Adipocyte (in vitro differentiated cells): ENCODE measurements at places on chromosomes 7 and 10.

DNA sequence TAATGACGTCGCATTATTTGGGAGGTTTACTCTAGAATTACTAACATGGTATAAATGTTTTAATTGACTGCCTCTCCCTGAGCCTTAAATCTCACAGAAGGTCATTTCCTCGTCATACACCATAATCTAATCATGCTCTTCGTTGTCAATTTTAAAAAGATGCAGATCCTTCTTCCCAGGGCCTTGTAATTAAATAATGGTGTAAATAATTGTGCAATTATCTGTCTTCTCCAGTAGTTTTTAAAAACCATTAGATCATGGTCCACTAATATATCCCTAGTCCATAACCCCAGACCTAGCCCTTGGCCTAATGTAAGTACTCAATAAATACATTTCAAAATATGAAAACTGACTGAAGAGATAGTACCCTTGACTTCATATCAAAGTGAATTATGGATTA, 181.5 kb upstream of the GNAI1 start:
- DNase-seq = no peak

DNA sequence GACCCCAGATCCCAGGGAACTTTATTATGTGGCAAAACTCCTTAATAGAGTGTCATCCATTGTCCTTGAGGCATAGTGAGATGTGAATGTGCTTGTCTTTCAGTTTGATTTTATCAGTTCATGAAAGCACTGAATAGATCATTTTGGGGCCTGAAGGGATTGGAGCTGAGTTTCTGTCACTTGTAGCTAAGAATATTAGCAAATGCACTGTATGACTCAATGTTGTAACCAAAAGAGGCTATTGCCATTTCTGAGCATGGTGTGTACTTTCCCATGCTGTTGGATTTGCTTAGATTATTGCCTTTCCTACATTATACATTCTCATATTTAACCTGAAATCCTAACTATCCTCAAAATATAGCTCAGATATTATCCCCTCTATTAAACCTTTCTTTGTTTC, 130.4 kb downstream of the PRKG1 start:
- no peak for DNase-seq

DNA sequence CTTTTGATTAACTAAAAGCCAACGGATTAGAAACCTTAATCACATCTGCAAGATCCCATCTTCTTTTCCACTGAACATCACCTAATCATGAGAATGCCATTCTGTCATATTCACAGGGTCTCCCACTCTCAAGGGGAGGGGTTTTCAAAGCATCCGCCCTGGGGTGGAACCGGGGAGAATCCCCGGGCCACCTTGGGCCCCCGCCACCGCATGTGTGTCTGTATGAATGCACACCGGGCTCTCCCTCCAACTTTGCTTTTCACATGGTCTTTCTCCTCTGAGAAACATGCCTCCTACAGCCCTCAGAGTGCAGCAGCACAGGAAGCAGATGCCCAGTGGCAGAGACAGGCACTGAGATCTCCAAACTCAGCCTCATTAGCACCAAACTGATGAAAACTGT, 233.2 kb upstream of the PPP2R2D start:
- no peak for DNase-seq

- DNase-seq = no peak
These were observed 37.1 kb downstream of the ELMO1 start for GRCh38 chr7:37411444-37412034.

GRCh38 chr10:3951993-3952392, 167.0 kb upstream of the KLF6 start:
- no peak for DNase-seq

GRCh38 chr10:118835682-118836326, 81.0 kb upstream of the CACUL1 start:
- DNase-seq = no peak

DNA sequence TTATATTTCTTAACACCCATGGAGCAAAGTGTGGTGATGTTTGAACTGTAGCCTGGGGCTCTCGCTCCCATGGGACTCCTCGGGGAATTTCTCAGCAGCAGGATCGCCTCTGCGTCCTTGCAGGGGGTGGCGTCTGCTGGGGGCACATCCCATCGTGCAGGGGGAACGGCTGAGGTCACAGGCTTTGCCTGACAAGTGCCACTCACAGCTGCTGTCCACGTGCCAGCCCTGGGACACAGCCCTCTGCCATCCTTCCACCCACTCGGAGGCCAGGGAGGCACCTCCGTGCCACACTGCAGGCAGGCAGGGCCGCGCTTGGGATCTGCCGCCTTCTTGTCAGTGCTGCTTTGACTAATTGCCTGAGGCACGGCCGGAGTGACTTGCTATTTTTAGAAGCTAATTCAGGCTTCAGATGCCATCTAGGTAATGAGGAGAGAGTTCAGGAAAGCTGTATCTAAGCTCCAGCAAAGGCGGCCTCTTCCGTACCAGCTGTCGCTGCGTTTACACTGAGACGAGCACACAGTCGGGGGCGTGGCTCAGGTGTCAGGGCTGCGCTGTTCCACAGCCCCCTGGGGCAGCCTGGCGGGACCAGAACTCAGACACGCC, 45.7 kb downstream of the PITRM1 start:
- DNase-seq = peak; percentile 2

- DNase-seq = peak; percentile 70
These were observed 121.6 kb downstream of the EGFR start for GRCh38 chr7:55140221-55140940.

- DNase-seq = peak; percentile 4
These were observed 505.6 kb downstream of the HTR7 start for GRCh38 chr10:90352288-90352687.

GRCh38 chr7:113730309-113730955, 188.4 kb downstream of the PPP1R3A start:
- peak; percentile 50 for DNase-seq

- DNase-seq = no peak
These were observed 119.2 kb downstream of the MBL2 start for GRCh38 chr10:52653263-52653909.

GRCh38 chr7:157708919-157709295, 372.1 kb downstream of the DNAJB6 start:
- DNase-seq = no peak

DNA sequence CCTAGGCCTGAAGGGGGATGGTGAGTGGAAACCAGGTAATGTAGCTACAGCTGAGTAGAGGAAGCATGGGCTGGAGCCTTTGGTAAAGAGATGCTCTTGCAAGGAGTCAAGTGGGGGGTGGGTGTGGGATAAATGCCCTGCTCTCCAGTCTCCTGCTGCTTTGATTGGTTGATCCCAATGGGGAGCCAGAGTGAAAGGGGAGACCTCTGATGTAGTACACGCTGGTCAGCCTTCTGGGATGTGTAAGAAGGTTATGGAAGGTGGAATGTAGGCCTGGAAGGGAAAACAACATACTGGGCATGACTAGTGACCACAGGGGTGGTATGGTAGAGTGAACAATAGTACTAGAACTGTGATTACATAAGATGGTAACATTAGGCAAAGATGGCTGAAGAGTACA, 44.3 kb downstream of the TET1 start:
- no peak for DNase-seq

GRCh38 chr10:15672469-15672868, 47.3 kb downstream of the ITGA8 start:
- no peak for DNase-seq

GRCh38 chr10:118990326-118990725, 39.2 kb upstream of the NANOS1 start:
- no peak for DNase-seq

GRCh38 chr7:85234730-85235129, 47.9 kb upstream of the SEMA3D start:
- DNase-seq = no peak

- peak; percentile 48 for DNase-seq
These were observed 49.7 kb downstream of the ADD3 start for GRCh38 chr10:110057456-110057855.

DNA sequence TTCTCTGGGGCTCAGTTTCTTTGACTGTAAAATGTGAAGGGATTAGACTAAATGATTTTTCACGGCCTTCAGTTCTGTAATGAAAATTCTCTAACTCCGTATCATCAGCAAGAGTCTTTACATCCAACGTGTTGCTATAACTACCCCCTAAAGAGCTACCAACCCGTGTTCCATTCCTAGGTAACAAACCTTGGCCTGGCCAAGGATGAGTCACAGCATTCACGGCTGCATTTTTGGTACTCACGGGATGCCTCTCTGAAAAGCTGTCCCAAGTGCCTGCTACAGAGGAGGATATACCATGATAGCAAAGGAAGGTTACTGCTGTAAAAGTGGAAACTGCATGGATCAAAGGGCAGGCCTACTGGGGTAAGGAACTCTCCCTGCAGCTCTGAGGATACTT, 5.9 kb downstream of the LRRC4 start:
- DNase-seq = no peak

DNA sequence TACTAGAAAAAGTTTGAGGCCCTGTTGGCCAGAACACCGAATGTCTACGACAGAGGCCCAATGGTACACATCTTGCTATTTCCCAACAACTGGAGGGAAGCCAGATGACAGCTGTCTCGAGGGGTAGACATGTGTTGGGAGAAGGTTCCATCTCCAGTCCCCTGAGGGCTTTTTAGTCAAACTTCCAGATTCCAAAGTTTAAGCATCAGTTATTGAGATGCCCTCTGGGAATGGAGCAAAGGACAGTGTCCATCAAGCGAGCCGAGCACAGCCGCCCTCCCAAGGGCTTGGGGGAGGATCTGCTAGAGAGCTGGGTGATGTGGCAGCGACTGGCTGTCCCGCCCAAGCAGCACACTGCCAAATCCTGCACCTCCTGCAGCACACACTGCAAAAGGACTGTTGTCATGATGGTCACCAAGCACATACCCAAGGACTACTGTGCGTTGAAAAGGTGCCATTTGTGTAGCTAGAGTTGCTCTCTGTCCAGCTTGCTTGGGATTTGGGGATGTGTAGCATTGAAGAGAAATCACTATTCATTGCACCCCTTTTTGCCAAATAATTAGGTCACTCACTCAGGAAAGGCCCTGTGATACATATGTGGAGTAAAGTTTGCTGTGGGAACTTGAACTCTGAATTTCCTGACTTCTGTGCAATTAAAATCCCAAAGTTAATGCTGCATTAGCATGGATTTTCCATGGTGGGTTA, 164.6 kb downstream of the TRIL start:
- DNase-seq = no peak

DNA sequence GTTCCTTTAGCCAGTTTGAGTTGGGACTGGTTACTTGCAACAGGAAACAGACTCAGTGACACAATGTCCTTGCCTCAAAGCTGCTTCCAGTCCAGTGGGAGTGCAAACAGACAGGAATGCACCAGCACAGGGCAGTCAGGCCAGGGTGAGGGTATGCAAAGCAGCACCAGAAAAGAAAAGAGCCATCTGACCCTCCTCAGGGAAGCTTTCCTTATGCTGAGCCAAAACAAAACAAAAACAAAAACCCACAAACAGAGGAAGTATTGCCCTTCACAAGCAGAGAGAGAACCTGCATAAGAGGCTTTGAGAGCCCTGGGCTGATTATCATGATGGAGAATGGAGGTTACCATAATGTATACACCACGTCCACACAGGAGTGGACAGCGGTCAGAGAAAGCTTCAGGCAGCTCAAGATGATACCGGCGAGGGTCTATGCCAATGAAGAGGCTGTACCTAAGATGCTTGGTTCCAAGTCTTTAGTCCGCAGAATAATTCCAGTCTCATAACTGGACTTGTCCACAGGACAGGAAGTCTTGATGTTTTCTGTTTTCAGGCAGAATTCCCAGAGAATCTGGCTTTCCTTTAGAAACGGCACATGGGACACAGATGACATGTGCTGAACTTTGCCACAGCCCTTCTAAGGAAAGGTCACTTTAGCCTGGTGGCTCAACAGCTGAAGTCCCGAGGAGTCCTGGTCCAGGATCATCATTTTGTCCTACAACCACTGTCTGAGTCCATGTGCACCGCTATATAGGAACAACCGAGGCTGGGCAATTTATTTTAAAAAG, 263.3 kb downstream of the TNS3 start:
- no peak for DNase-seq

DNA sequence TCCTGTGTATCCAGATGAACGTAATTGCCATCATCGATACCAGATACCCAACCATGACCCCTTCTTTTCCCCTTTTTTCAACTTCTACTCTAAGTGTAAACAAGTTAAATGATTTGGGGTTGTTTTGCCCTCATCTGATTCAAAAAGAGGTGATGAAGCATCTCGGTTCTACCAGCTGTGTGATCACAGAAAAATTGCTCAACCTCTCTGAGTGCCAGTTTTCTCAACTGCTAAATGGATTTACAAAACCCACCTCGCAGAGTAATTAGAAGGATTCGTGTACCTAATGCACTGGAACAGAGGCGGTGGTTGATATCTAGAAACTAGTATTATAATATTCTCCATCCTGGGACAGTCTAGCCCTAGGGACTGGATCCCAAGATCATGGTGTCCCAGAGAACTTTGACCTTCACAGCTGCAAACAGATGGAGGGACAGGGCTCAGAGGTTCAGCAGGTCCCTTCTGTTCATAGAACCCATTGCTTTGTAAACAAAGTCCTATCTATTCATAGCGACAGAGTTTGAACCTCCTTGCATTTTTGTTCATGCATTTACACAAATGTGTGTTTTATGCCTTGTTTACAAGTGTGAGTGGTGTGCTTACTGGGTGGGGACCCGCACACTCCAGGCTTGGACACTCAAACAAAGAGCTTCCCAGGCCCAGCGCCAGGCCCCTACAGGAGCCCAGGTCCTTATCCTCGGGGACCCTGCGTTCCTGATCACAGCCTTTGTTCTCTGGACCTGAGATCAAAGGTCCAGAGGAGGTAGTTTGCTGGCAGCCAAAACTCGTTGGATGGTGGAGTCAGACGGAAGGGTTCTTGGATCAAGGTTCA, 46.4 kb downstream of the CALML3 start:
- DNase-seq = no peak

- no peak for DNase-seq
These were observed 110.8 kb downstream of the ARHGAP22 start for GRCh38 chr10:48494073-48494472.

- DNase-seq = no peak
These were observed 68.5 kb downstream of the EPDR1 start for GRCh38 chr7:37988721-37989650.

GRCh38 chr7:70189776-70190175, 591.5 kb downstream of the AUTS2 start:
- no peak for DNase-seq

DNA sequence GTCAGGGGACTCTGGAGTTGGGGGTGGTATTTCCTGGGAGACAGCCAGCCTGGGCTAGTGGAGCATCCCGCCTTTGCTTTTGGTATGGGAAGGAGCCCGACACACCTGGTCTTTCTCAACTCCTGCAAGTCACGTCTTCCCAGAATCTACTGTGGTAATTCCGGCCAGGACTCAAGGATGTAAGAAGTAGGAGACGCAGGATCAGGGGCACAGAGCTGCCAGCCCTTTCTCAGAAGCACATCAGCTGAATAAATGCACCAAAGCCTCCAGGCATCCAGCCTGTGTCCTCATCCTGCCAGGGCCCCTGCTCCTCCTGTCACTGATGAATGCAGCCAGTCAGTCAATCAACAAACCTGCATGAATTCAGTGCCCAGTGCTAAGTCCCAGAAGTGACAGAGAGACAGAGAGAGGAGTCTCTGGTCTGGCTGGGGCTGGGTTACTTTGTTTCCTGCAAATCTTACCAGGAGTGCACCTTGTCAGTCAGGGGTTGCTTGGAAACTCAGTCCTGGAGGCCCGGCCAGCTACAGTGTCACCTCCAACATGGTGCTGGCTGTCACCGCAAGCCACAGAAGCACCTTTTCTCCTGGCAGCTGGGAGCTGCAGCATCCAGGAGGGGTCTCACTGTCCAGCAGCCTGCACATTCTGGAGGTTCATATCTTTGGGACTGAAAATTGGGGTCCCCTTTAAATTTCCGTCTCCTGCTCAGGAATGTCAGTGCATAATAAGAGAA, 101.8 kb downstream of the PTPRE start:
- no peak for DNase-seq
